Regular cardiac myocyte (primary cell): ENCODE measurements at places on chromosomes 4 and X. TPM values are rescaled to one million over a fixed set of nuclear protein-coding genes. Genes with fewer than 3 reads are reported as not detected.

SMIM31 gene
- total RNA-seq, result not detected in 2 replicates

UGT2B7 gene
- 0.19 and 0.85 TPM in 2 replicates for total RNA-seq

FOXP3 gene
- total RNA-seq, result under 0.01 TPM in 1 of 2 replicates, not detected in the other

PDGFRA gene
- 295 and 354 TPM in 2 replicates for total RNA-seq

PABPC1L2B gene
- not detected in 2 replicates for total RNA-seq

GPAT3 gene
- 7.6 and 17.8 TPM in 2 replicates for total RNA-seq

PPARGC1A gene
- 0.38 and 1.1 TPM in 2 replicates for total RNA-seq

UGDH gene
- total RNA-seq, result 171 and 723 TPM in 2 replicates

ODAPH gene
- not detected in 2 replicates for total RNA-seq
